Chondrocyte (in vitro differentiated cells): ENCODE measurements at places on chromosomes 11 and 22. TPM values are rescaled to one million over a fixed set of nuclear protein-coding genes. Genes with fewer than 3 reads are reported as not detected.

DNA sequence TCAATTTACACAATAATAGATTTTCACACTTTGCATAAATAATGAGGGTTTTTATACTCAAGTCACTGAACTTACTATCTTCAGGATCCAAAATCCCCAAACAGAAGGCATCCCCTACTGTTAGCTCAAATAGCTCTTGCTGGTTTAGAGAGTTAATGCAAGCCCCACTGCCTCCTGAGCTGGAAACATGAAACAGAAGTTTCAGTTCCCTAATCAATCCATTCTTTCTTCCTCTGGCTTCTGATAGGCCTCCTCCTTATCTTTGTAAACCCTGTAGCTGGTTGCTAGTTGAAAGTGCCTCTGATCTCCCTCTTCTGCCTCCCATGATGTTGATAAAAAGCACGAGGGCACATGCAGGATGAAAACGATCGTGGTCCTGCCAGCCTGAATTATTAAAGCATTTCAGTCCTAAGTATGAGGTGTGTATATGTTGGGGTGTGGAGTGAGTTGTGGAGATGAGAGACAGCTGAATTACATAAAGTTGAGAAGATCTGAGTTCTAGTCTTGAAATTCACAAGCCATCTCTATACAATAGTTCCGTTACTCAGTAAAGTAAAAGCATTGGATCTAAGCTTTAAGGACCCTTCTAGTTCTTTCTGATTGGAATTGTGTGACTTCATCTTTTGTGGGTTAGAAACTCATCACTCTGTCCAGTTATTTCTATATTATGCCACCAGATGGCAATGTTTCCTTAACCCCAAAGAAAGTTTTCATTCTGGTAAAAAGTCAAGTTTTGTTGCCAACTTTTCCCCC, 35.0 kb upstream of the EHF start:
- peak overlapping the region; percentile 48 for H3K4me3 ChIP-seq
- peaks cover 4% of the 10 kb centered on the region for H3K4me1 ChIP-seq
- H3K27ac ChIP-seq = no peak overlapping the region
- peaks cover 44% of the 10 kb centered on the region for H3K27me3 ChIP-seq
- no peak for DNase-seq

The SAA4 gene
- total RNA-seq = not detected in 3 replicates

The KRTAP5-7 gene
- not detected in 3 replicates for total RNA-seq

GRCh38 chr22:22997988-22998387, 72.3 kb upstream of the GNAZ start:
- H3K4me3 ChIP-seq = no peak overlapping the region
- no peak overlapping the region for H3K27ac ChIP-seq
- H3K36me3 ChIP-seq = peaks cover 8% of the 10 kb centered on the region
- DNase-seq = no peak
- H3K27me3 ChIP-seq = peaks cover 24% of the 10 kb centered on the region

DNA sequence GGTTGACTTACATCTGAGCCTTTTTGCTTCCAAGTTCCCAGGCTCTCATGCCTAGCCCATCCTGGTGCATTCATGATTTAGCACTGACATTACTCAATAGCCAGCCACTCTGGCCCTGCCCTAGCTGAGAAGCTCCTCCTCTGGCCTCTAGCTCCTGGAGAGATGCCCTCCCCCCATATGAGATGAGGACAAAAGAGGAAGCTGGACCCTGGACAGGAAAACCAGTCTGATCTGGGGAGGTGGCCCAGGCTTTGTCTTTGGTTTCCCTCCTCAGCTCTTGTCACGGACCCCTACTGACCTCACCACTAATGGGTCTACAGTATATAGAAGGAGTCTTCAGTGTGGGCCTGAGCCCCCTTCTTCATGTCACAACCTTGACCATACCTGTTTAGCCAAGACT, 3.0 kb downstream of the RHOG start:
- no peak for DNase-seq
- no peak overlapping the region for H3K4me3 ChIP-seq
- peaks cover 43% of the 10 kb centered on the region for H3K4me1 ChIP-seq
- no peaks in the 10 kb centered on the region for H3K27me3 ChIP-seq
- H3K27ac ChIP-seq = peak overlapping the region; percentile 8

The EHF gene
- total RNA-seq = not detected in 3 replicates

GRCh38 chr11:58524232-58525036, 16.5 kb upstream of the OR5B21 start:
- peaks cover 10% of the 10 kb centered on the region for H3K4me1 ChIP-seq
- peaks cover 17% of the 10 kb centered on the region for H3K27me3 ChIP-seq
- DNase-seq = no peak
- H3K36me3 ChIP-seq = peaks cover 6% of the 10 kb centered on the region
- no peak overlapping the region for H3K4me3 ChIP-seq
- peak overlapping the region; percentile 20 for H3K27ac ChIP-seq

DNA sequence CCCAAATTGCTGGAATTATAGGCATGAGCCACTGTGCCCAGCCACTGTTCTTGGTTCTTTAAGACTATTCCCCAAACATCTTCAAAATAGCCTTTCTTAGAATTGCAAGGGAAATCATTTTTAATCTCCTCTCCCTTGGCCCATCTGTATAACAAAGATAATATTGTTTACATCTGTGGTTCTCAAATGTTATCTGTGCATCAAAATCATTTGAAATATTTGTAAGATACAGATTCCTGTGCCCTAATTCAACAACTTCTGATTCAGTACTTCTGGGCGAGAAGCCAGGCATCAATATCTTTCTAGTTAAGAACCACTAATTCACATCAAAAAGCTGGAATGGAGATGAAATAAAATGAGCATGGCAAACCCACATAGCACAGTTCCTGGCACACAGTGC, 83.0 kb downstream of the TMPRSS5 start:
- H3K4me1 ChIP-seq = peaks cover 10% of the 10 kb centered on the region
- H3K27ac ChIP-seq = no peak overlapping the region
- no peak overlapping the region for H3K4me3 ChIP-seq
- no peak for DNase-seq
- H3K36me3 ChIP-seq = peaks cover 1% of the 10 kb centered on the region

The GRIA4 gene
- total RNA-seq = not detected in 3 replicates

- H3K27me3 ChIP-seq = peaks cover 12% of the 10 kb centered on the region
- H3K27ac ChIP-seq = no peak overlapping the region
- no peaks in the 10 kb centered on the region for H3K4me1 ChIP-seq
- DNase-seq = no peak
- H3K4me3 ChIP-seq = no peak overlapping the region
- H3K36me3 ChIP-seq = no peaks in the 10 kb centered on the region
Measured at GRCh38 chr11:111124724-111125123, 120.8 kb upstream of the POU2AF2 start.

The MOGAT2 gene
- total RNA-seq = not detected in 3 replicates

The SYCE3 gene
- not detected in 3 replicates for total RNA-seq

- H3K36me3 ChIP-seq = no peaks in the 10 kb centered on the region
- no peak overlapping the region for H3K27ac ChIP-seq
- DNase-seq = no peak
- no peak overlapping the region for H3K4me3 ChIP-seq
- no peaks in the 10 kb centered on the region for H3K4me1 ChIP-seq
- H3K27me3 ChIP-seq = peaks cover 14% of the 10 kb centered on the region
Measured at GRCh38 chr22:39851606-39852315, 41.8 kb downstream of the ENTHD1 start.

GRCh38 chr11:44993971-44994704, 43.5 kb upstream of the TP53I11 start:
- no peak for DNase-seq
- peaks cover 15% of the 10 kb centered on the region for H3K27me3 ChIP-seq
- H3K36me3 ChIP-seq = no peaks in the 10 kb centered on the region
- no peaks in the 10 kb centered on the region for H3K4me1 ChIP-seq
- H3K4me3 ChIP-seq = no peak overlapping the region
- no peak overlapping the region for H3K27ac ChIP-seq

The TRPC6 gene
- 0.36 to 0.47 TPM (median 0.46 TPM) in 3 replicates for total RNA-seq

The RIMBP3C gene
- 0.22 to 0.75 TPM (median 0.38 TPM) in 3 replicates for total RNA-seq

The FOSL1 gene
- total RNA-seq = 5.8 to 12.3 TPM (median 7.5 TPM) in 3 replicates

DNA sequence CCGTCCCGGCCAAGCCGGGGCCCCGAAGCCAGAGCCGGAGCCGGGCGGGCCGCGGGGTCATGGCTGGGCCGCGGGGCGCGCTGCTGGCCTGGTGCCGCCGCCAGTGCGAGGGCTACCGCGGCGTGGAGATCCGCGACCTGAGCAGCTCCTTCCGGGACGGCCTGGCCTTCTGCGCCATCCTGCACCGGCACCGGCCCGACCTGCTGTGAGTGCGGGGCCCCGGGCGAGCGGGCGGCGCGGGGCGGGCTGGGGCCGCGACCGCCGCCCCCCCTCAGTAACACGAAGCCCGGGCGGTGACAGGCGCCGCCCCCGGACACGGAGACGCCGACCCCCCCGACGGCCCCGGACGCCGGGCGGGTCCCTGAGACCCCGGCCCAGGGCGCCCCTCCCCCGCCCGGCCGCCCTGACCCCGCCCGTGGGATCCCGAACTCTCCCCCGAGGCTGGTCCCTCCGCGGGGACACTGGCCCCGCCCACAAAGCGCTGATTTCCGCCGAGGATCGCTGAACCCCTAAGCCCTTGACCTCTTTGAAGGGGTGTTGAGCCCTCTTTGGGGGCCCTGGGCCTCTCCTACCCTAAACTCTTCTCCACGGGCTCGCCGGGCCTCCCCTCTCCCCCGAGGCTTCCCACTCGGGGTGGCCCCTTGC, 389 bp downstream of the MICALL1 start:
- no peak for DNase-seq
- H3K27ac ChIP-seq = peak overlapping the region; percentile 89
- H3K4me1 ChIP-seq = peaks cover 50% of the 10 kb centered on the region
- no peaks in the 10 kb centered on the region for H3K27me3 ChIP-seq
- peaks cover 5% of the 10 kb centered on the region for H3K36me3 ChIP-seq

GRCh38 chr11:121766991-121767390, 314.2 kb upstream of the SORL1-AS1 start:
- H3K4me3 ChIP-seq = no peak overlapping the region
- peaks cover 6% of the 10 kb centered on the region for H3K27me3 ChIP-seq
- no peak overlapping the region for H3K27ac ChIP-seq
- no peak for DNase-seq

DNA sequence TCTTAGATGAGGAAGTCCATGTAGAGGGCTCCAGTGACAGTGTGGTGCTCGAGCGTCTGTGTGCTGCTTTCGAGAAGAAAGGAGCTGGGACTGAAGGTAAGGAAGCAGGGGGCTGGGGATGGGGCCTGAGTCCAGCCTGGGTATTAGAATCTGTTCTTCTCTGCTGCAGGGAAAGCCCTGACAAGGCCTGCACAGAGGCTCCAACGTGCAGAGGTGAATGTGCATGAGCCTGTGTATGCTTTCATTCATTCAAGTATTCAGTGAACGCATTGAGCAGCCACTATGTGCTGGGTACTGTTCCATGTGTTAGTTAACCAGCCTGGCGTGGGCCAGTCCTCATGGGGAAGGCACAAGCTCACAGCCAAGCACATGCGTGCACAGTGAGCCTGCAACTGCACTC, 93.4 kb downstream of the MYO18B start:
- DNase-seq = no peak
- H3K36me3 ChIP-seq = no peaks in the 10 kb centered on the region
- no peak overlapping the region for H3K27ac ChIP-seq
- peaks cover 17% of the 10 kb centered on the region for H3K27me3 ChIP-seq
- H3K4me1 ChIP-seq = no peaks in the 10 kb centered on the region
- no peak overlapping the region for H3K4me3 ChIP-seq

DNA sequence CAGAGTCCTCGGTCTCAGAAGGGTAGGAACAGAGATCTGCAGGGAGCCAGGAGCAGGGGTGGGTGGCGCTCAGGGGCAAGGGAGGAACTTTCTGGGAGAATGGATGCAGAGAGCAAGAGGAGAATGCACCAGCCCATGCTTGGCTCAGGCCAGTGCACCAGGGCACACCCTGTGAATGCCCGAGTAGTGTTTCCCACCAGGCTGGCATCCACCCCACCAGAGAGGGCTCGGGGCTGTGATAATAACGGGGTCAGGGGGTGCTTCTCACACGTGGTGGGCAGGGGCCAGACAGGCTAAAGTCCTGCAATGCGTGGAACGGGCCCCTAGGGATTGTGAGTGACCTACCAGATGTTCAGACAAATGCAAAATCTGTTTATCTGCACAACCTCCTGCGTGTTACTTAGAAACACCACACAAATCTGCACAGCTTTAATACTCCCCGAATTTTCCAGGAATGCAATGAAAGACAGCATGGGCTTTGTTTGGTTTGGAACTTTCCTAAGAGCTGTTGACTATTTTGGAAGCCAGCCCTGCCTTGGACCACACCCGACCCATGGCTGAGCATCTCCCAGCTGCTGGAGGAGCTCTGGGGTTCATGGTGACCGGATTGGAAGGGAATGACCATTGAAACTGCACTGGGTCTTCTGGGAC, 368.3 kb downstream of the SHANK2 start:
- H3K4me1 ChIP-seq = peaks cover 6% of the 10 kb centered on the region
- no peak overlapping the region for H3K4me3 ChIP-seq
- no peak for DNase-seq
- peaks cover 11% of the 10 kb centered on the region for H3K27me3 ChIP-seq

GRCh38 chr11:72808331-72808798, 5.8 kb upstream of the ATG16L2 start:
- H3K4me3 ChIP-seq = no peak overlapping the region
- H3K36me3 ChIP-seq = peaks cover 3% of the 10 kb centered on the region
- H3K4me1 ChIP-seq = peaks cover 36% of the 10 kb centered on the region
- H3K27me3 ChIP-seq = no peaks in the 10 kb centered on the region
- DNase-seq = no peak

The OTOG gene
- total RNA-seq = 0.08 to 0.82 TPM in 2 of 3 replicates, not detected in the other

The CD3D gene
- total RNA-seq = not detected in 3 replicates

The HSPB2 gene
- total RNA-seq = 1.0 to 2.9 TPM (median 2.4 TPM) in 3 replicates

- no peak for DNase-seq
- no peaks in the 10 kb centered on the region for H3K4me1 ChIP-seq
- H3K4me3 ChIP-seq = no peak overlapping the region
- H3K27ac ChIP-seq = no peak overlapping the region
- peaks cover 15% of the 10 kb centered on the region for H3K27me3 ChIP-seq
Measured at GRCh38 chr11:67638535-67639437, 777 bp downstream of the TBX10 start.

GRCh38 chr11:81255895-81256294, 1477.8 kb downstream of the FAM181B start:
- H3K4me1 ChIP-seq = peaks cover 5% of the 10 kb centered on the region
- H3K4me3 ChIP-seq = no peak overlapping the region
- H3K27me3 ChIP-seq = peaks cover 3% of the 10 kb centered on the region
- DNase-seq = no peak
- H3K36me3 ChIP-seq = no peaks in the 10 kb centered on the region
- no peak overlapping the region for H3K27ac ChIP-seq

- no peak within 1 kb of the TSS for H3K4me3 ChIP-seq
- no peak for DNase-seq
- no peaks in the 10 kb centered on the region for H3K36me3 ChIP-seq
- H3K4me1 ChIP-seq = no peaks in the 10 kb centered on the region
- H3K27me3 ChIP-seq = peaks cover 61% of the 10 kb centered on the region
Measured at GRCh38 chr22:32042924-32043323, at the start of gene SLC5A1. SLC5A1 (plus strand) TSS chr22:32043261; CDS start chr22:32043282, 21 bp downstream.

GRCh38 chr22:50102946-50103345, 13.1 kb downstream of the MOV10L1 start:
- H3K27me3 ChIP-seq = peaks cover 5% of the 10 kb centered on the region
- no peak overlapping the region for H3K27ac ChIP-seq
- no peak for DNase-seq
- H3K4me3 ChIP-seq = no peak overlapping the region

GRCh38 chr11:7077101-7077500, 11.7 kb upstream of the RBMXL2 start:
- H3K4me3 ChIP-seq = no peak overlapping the region
- H3K36me3 ChIP-seq = no peaks in the 10 kb centered on the region
- H3K27me3 ChIP-seq = peaks cover 9% of the 10 kb centered on the region
- no peaks in the 10 kb centered on the region for H3K4me1 ChIP-seq
- H3K27ac ChIP-seq = no peak overlapping the region
- no peak for DNase-seq

The GGT1 gene
- 1.4 to 1.8 TPM (median 1.5 TPM) in 3 replicates for total RNA-seq

GRCh38 chr22:37690901-37691504, 4.9 kb downstream of the NOL12 start:
- H3K4me3 ChIP-seq = no peak overlapping the region
- H3K36me3 ChIP-seq = peaks cover 16% of the 10 kb centered on the region
- no peak for DNase-seq
- no peaks in the 10 kb centered on the region for H3K27me3 ChIP-seq
- H3K4me1 ChIP-seq = peaks cover 21% of the 10 kb centered on the region

The ANO9 gene
- total RNA-seq = not detected in 3 replicates
